ENCODE measurements at places on chromosomes 11 and 22.

DNA sequence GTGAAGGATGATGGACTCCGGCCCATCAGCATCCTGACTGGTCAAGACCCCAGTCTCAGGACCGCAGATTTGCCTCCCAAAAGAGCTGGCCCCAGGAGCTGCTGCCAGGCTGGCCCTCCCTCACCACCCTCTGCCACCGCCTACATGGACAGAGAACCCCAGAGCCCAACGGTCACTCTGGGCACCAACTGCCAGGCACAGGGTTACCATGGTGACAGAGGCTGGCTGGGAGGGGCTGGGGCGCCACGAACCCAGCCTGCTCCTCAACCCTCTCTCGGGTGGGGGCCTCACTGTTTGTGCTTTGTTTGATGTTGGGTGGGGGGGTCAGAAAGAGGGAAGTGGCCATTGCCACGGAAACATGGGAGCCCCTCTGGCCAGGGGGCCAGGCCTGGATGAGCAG lies 55.8 kb downstream of the ELFN2 start:
- DNase-seq: no peak

- no peak for DNase-seq
These were observed 28.8 kb downstream of the TBX1 start for GRCh38 chr22:19789406-19789805.

DNA sequence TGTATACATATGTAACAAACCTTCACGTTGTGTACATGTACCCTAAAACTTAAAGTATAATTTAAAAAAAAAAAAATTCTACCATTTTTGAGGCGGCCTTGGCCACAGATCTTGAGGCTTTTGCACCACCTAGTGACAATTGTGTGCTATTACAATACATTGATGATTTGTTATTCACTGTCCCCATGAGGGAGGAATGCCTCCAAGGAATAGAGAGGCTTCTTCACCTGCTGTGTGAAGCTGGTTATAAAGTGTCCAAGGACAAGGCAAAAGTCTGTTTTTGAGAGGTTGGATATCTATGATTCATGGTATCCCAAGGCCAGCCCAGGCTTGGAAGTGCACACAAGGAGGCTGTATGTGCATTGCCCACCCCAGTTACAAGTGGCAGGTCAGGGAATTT lies 30.7 kb downstream of the SLC22A25 start:
- DNase-seq: no peak

DNA sequence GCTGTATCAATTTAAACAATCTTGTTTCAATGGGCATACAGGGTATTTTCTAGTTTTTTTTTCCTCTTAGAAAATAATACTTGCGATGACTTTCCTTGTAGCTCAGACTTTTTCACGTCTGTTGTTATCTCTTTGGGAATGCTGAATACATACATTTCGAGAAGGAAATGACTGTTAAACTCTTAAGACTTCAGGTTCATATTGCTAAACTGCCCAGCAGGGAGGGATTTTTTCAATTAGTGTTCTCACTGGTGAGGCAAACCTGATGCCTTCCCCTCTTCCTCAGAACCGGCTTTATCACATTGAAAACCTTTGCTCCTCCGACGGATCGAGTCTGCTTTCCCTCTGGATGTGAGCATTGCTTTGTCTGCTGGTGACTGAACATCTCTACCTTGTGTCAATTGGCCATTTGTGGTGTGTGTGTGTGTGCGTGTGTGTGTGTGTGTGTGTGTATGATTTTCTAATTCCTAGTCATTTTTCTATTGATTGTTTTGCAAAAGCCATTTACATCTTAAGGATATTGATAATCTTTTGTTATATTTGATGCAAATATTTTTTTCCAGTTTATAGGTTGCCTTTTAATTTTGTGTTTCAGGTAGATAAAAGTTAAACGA lies 6.6 kb downstream of the NEAT1 start:
- DNase-seq: no peak

DNA sequence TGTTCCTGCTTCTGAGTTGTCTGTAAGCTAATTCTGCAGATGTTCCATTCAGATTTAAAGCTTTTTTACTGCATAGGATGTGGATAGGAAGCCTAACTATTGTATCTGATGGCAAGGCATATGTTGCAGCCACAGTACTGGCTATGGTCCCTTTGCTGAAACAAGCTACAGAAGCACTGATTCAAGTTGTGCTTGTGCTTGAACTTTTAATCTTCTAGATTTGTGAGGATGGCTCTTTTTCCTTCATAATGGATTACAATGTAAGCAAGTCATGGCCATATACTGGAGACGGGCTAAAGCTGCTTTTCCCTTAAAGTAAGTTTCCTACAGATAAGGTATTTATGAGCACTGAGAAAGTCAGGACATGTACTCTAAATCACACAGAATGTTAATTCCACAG lies 138.7 kb downstream of the PGR start:
- DNase-seq: no peak

DNA sequence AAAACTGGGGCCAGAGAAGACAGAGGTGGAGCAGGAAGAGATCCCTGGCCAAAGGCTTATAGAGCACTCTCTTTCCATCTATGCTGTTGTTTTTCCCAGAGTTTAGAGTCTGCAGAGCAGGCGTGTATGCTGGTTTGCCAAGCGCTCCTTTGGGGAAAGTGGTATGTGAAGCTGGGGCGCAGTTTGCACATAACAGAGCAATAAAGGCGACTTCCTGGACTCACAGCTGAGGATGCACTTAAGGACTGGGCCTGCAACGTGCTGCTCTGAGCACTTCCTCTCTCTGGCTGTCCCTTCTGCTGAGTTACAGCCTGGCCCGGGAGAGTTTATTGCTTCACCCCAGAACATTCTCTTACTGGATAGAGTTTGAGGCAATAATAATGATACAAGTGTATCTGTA lies 41.7 kb downstream of the THAP12 start:
- DNase-seq: no peak

- no peak for DNase-seq
These were observed 71.4 kb downstream of the NAT10 start for GRCh38 chr11:34176751-34177209.

- no peak for DNase-seq
These were observed 11.2 kb upstream of the IGLL1 start for GRCh38 chr22:23591201-23591791.

DNA sequence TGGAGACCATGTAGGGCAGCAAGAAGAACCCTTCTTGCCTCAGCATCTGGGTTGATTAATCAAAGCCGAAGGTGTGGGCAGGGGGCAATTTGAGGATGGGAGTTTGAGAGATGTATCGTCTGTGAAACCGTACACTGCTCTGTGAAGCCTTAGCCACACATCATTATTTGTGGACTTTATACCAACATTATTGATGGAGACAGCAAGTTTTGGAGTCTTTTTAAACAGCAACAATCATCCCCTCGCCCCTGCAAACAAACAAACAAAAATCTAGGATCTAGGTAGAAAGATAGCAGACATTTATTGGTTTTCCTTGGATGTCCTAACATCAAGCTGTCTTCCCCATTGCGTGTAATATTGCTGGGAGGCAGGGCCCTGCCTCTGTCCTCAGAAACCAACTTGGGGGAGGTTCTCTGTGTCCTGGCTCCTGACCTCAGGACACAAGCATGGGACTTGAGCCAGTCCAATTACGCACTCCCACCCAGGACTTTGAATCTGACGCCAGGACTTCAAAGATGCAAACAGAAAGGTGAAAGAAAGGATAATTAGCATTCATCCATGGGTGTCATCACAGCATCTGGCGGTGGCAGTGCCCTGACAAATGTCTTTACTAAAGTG lies 61.6 kb upstream of the PLET1 start:
- DNase-seq: no peak

DNA sequence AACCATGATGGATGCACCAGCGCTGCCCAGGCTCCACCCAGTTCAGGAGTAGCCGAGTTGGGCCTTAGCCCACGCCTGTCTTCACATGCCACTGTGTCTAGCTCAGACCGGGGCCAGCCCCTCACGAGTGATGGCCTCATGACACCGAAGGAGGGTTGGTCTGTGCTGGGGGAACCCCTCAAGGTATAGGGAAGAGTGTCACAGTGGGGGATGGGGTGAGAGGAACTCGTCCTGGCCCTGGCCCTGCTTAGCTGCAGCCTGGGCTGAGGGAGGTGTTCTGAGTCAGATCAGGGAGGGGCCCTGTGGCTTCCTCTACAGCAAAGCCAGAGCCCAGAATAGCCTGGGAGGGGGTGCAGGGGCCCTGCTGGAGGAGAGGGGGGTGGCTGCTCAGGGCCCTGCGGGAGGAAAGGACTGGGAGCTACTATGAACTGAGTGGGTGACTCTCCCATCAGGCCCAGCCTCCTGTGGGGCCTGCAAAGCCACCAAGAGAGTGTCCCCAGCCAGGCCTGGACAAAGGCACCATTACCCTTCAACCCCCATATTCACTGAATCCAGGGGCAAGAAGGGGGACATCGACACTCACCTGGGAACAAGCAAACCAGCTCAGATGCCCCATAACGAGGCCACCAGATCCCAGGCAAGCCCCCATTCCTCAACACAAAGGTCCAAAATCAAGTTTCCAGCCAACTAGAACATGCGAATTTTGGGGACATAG lies 41.2 kb downstream of the IGLL5 start:
- DNase-seq: no peak

DNA sequence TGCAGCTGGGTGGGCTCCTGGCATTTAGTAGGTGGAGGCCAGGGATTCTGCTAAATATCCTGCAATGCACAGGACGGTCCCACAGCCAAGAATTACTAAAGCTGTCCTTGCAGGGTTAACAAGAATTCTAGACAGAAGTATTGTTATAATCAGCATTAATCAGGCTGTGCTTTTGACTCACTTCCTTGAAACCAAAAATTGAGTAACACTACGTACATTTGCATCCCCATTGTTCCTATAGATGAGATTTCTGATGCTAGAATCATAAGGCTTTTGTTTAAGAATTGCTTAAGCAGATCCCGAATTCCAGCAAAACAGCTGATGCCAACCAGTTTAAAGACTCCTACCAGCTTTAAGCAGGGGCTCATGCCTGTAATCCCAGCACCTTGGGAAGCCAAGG lies 11.4 kb downstream of the SLC6A5 start:
- no peak for DNase-seq

DNA sequence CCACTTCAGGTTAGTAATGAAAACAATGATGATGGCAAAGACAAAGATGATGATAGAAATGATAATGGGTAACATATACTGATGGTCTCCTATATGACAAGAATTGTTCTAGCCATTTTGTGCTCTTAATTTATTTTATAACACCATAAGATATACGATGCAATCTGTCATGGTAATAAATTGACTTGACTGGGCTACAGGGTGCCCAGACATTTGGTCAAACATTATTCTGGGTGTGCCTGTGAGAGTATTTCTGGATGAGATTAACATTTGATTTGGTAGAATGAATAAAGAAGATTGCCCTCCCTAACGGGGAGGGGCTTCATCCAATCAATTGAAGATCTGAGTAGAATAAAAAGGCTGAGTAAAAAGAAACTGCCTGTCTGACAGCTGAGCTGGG lies 237.3 kb downstream of the LARGE1 start:
- no peak for DNase-seq

GRCh38 chr11:3823303-3823702 lies 14.9 kb downstream of the PGAP2 start:
- DNase-seq: no peak

- no peak for DNase-seq
These were observed 66.9 kb upstream of the TENM4 start for GRCh38 chr11:79507706-79508105.

DNA sequence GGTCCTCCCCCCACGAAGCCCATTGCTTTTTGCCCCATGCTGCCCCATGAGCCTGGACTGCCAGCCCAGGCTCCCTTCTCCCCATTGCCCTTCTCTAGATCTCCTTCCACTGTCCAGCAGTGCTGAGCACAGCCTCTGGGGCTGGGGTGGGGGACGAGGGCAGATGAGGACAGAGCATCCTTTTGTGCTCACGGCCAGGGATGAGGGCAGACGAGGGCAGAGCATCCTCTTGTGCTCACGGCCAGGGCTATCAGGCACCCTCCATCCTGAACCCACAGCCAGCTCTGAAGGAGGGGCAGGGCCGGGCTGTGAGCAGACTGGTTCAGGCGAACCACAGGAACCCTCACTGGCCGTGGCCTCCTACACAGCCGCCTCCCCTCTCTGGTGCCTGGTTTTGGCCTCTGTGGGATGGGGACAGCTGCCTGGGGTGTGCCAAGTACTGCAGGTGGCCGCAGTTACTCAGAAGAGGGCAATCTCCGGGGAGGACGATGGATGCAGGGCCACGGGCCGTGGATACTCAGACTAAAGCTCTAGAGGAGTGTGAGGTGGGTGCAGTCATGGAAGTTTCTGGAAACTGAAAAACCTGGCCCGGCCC lies 1258.8 kb downstream of the BRD1 start:
- peak; percentile 53 for DNase-seq

DNA sequence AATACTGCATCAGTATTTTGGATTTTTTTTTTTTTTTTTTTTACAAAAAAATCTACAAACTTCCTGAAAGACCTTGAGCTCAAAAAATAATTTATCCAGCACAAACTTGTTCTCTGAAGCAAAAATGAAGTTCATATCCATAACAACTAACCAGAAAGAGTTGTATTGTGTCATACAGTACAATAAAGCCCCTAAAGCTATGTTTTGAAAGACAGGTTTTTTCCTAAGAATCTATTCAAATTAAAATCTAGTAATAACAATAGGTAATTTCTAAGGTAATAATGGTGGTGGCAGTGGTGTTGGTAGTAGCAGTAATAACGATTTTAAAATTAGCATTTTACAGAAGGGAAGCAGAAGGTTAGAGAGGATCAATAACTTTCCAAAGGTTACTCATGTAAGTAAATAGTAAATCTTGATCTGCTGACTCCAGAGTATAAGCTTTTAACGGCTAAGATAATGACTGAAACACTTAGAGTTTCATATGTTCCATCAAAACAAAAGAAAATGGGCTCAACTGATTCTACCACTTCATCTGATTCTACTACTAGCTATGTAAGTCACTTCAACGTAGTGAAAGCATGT lies 53.3 kb upstream of the GAB2 start:
- DNase-seq: no peak

DNA sequence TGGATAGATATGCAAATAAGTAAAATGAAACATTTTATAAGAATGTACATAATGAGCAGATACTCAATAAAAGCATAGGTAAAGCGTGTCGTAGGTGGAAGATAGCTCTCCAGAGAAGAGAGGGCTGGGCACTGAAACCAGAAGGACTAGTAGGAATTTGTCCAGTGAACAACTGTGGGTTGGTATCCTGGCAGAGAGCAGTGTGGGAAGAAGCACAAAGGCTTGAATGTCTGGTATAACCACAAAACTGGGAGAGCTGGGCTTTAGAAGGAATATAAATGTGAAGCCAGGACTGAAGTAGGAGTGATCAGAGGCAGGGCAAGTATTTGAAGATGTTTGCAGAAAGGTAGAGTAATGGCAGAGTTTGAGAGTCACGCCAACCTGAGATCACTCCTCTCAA lies 33.1 kb upstream of the CARD16 start:
- no peak for DNase-seq

DNA sequence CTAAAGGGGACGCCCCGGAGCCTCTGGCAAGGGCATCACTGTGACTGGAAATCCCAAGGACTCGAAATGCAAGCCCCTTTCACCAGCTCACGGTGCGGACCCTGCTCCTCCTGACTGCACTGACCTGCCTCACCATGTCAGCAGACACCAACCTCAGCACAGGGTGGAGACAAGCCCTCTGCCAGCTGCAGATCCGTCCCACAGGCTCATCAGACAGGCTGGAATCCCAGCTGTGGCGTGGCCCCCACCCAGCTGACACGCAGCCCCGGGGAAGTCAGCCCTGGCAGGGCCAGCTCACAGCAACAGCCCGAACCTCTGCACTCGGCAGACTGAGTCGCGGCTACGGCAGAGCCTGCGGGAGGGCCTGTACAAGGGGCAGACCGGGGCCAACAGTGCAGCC lies 36.8 kb downstream of the BRD1 start:
- DNase-seq: no peak

Measured in hippocampal formation (tissue), 2 donors.